ENCODE measurements at places on chromosomes 7 and 10.

GRCh38 chr7:77222819-77223218 lies 23.2 kb upstream of the FGL2 start:
- DNase-seq = no peak
- no peak overlapping the region for H3K27ac ChIP-seq
- H3K4me1 ChIP-seq = no peaks in the 10 kb centered on the region
- no peaks in the 10 kb centered on the region for H3K36me3 ChIP-seq
- H3K27me3 ChIP-seq = no peaks in the 10 kb centered on the region

DNA sequence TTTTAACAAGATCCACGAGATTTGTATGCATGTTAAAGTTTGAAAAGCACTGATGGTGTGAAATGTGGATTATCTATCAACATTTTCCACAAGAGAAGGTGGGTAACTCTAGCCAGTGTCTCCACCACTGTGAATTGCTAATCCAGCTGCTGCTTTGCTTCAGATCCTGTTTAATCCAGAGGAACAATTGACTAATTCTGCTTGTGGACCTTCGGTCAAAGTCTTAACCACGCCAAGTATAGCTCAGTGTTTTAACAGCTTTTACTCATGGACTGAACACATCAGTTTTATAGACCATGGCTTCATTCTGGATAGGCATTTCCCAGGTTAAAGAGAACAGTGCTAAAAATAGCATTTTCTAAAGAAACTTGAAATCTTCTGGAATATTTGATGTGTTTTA lies 23.5 kb downstream of the ADK start:
- no peaks in the 10 kb centered on the region for H3K4me1 ChIP-seq
- H3K36me3 ChIP-seq = no peaks in the 10 kb centered on the region
- H3K27ac ChIP-seq = no peak overlapping the region
- no peaks in the 10 kb centered on the region for H3K27me3 ChIP-seq
- H3K4me3 ChIP-seq = no peak overlapping the region
- DNase-seq = no peak

GRCh38 chr7:37825038-37825437 lies 23.4 kb upstream of the NME8 start:
- no peaks in the 10 kb centered on the region for H3K27me3 ChIP-seq
- no peaks in the 10 kb centered on the region for H3K4me1 ChIP-seq
- no peaks in the 10 kb centered on the region for H3K36me3 ChIP-seq
- no peak overlapping the region for H3K27ac ChIP-seq

DNA sequence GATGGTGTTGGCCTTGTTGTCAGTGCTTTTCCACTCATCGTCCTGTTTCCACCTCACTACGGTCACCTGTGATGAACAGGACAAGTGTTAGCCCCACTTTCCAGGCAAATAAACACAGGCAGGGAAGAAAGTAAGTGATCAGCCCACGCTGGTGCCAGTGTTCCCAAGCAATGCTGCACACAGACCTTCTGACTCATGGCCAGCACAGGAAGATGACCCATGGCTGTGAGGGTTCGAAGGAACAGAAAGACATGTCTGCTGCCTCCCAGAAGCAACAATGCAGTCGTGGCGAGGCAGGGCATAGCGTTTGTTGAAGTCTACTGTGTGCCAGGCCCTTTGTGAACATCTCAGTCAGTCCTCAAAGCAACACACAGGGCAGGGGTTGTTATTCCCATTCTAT lies 35.7 kb downstream of the SLC29A3 start:
- no peak overlapping the region for H3K4me3 ChIP-seq
- no peaks in the 10 kb centered on the region for H3K27me3 ChIP-seq
- no peak overlapping the region for H3K27ac ChIP-seq
- peaks cover 3% of the 10 kb centered on the region for H3K36me3 ChIP-seq
- no peak for DNase-seq
- H3K4me1 ChIP-seq = no peaks in the 10 kb centered on the region

- no peak overlapping the region for H3K4me3 ChIP-seq
- H3K27me3 ChIP-seq = no peaks in the 10 kb centered on the region
- no peaks in the 10 kb centered on the region for H3K4me1 ChIP-seq
- no peak for DNase-seq
- no peaks in the 10 kb centered on the region for H3K36me3 ChIP-seq
- no peak overlapping the region for H3K27ac ChIP-seq
Observed at GRCh38 chr7:146943483-146943882, 826.9 kb downstream of the CNTNAP2 start.

- no peak overlapping the region for H3K27ac ChIP-seq
- H3K27me3 ChIP-seq = no peaks in the 10 kb centered on the region
- no peak overlapping the region for H3K4me3 ChIP-seq
- DNase-seq = no peak
- H3K4me1 ChIP-seq = peaks cover 2% of the 10 kb centered on the region
Observed at GRCh38 chr7:27933671-27934565, 194.0 kb downstream of the TAX1BP1 start.

DNA sequence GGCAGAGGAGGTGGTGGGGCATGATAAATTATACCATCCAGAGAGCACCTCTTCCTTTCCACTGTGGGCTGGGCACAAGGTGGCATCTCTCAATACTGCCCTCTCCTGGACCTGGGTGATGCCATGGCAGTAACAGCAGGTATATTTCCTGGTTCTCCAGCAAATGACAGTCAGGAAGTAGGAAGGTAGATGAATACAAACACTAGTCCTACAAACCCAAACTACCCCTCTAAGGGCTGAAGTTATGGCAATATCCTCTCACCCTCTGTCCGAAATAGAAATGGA lies 1004.9 kb downstream of the KCNMA1 start:
- DNase-seq = no peak
- H3K4me3 ChIP-seq = no peak overlapping the region
- H3K27me3 ChIP-seq = no peaks in the 10 kb centered on the region
- H3K27ac ChIP-seq = no peak overlapping the region

GRCh38 chr7:16817536-16817935 lies 12.7 kb upstream of the AGR2 start:
- no peaks in the 10 kb centered on the region for H3K4me1 ChIP-seq
- H3K27me3 ChIP-seq = no peaks in the 10 kb centered on the region
- H3K36me3 ChIP-seq = no peaks in the 10 kb centered on the region
- no peak overlapping the region for H3K4me3 ChIP-seq
- H3K27ac ChIP-seq = no peak overlapping the region

DNA sequence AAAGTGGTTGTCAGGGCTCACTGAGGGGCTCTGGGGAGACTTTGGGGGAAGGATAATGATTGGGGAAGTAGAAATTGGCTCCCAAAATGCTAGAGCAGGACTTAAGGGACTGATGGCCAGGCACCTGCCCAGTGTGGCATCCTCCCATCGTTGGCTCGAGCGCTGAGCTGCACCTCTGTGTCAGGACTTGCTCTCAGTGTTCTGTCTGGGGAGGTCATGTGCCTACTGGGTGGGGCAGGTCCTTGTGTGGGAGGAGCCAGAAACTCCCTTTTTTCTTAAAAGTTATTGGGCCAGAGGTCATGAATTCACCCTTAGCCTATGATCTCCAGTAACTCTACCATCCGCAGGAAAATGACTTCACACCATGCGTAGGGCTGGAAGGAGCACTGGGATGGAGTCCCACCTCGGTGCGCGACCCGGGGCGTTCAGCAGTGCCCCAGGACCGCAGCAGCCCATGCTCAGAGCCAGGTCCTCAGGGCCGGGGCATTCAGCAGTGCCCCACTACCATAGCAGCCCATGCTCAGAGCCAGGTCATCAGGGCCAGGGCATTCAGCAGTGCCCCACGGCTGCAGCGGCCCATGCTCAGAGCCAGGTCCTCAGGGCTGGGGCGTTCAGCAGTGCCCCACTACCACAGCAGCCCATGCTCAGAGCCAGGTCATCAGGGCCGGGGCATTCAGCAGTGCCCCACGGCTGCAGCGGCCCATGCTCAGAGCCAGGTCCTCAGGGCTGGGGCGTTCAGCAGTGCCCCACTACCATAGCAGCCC lies 221.9 kb downstream of the EBF3 start:
- DNase-seq = no peak
- no peaks in the 10 kb centered on the region for H3K27me3 ChIP-seq
- H3K4me3 ChIP-seq = no peak overlapping the region
- no peaks in the 10 kb centered on the region for H3K4me1 ChIP-seq
- no peak overlapping the region for H3K27ac ChIP-seq
- H3K36me3 ChIP-seq = no peaks in the 10 kb centered on the region

DNA sequence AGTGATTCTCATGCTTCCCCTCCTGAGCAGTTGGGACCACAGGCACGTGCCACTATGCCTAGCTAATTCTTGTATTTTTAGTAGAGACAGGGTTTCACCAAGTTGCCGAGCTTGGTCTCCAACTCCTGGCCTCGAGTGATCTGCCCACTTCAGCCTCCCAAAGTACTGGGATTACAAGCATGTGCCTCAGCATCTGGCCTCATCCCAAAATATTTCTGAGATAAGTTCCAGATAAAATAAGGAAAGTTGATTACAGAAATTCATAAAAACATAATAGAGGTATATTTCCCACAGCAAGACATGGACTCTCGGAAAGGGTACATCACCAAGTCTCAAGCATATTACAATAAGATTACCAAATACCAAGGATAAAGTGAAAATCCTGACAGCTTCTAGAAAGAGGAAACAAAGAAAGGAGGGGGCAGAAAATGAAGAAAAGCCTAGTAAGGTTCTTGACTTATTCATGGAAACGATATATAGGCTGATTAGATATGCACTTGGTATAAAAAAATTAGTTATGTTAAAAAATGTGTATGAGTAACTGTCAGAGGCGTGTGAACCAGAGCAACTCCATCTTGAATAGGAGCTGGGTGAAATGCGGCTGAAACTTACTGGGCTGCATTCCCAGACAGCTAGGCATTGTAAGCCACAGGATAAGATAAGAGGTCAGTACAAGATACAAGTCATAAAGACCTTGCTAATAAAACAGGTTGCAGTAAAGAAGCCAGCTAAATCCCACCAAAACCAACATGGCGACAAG lies 35.0 kb downstream of the IQUB start:
- H3K4me3 ChIP-seq = no peak overlapping the region
- no peak overlapping the region for H3K27ac ChIP-seq
- DNase-seq = no peak
- no peaks in the 10 kb centered on the region for H3K27me3 ChIP-seq
- no peaks in the 10 kb centered on the region for H3K36me3 ChIP-seq

- H3K27ac ChIP-seq = no peak overlapping the region
- no peaks in the 10 kb centered on the region for H3K27me3 ChIP-seq
- no peaks in the 10 kb centered on the region for H3K4me1 ChIP-seq
- H3K36me3 ChIP-seq = peaks cover 2% of the 10 kb centered on the region
- H3K4me3 ChIP-seq = no peak overlapping the region
- no peak for DNase-seq
Observed at GRCh38 chr10:14873090-14873760, 5.4 kb upstream of the SUV39H2 start.

DNA sequence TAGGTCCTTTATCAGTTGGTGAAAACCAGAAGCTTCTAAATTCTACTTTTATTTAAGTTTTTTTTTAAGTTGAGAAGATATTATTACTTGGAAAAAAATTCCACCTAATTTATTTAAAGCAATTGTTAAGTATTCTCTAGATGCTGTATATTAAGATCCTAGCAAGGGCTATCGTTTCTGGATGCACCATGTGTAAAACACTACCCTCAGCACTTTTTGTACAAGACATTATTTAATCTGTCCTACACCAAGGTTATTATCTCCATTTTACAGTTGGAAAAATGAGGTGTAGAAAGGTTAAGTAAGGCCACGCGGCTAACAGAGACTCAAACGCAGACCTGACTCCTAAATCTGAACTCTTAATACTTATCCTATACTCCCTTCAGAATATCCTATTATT lies 19.8 kb downstream of the RAB11FIP2 start:
- H3K27me3 ChIP-seq = no peaks in the 10 kb centered on the region
- H3K36me3 ChIP-seq = no peaks in the 10 kb centered on the region
- DNase-seq = no peak
- no peak overlapping the region for H3K27ac ChIP-seq

Data from iPS DF 6.9 (cell line).